Large intestine (tissue), 12 donors: ENCODE measurements at places on chromosomes 5 and 9. TPM values are rescaled to one million over a fixed set of nuclear protein-coding genes. Genes with fewer than 3 reads are reported as not detected.

Gene WNT8A
- polyA plus RNA-seq: not detected

Gene TEX48
- polyA plus RNA-seq: not detected

Gene IFNE
- 1.8 TPM for polyA plus RNA-seq

Gene FGD3
- 7.2 TPM for polyA plus RNA-seq

Gene AK8
- 2.6 TPM for polyA plus RNA-seq
